ENCODE measurements at places on chromosomes 2 and 18.

DNA sequence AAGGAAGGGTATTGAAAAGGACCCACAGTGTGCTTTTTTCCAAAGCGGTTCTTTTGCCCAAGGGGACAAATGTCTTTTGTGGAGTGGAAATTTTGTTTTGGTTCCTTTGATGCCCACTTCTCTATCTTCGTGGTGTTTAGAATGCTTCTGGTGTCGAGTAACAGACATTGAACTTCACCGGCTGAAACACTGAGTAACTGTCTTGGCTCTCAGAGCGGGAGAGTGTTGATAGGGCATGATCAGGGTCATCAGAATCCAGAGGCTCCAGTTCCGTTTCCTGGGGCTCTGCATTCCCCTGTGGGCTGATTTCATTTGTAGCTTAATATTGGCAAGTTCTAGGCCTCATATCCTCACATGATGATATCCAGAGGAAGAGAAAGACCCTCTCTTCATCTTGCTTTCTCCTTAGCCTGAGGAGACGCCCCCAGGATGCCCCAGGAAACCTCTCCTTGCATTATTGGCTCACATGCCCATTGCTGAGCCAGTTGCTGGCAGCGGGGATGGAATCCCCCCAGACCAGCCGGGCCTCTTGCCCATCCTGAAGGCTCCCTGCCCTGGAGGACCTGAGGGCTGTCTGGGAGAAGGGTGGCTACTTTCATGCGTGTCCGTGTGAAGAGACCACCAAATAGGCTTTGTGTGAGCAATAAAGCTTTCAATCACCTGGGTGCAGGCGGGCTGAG lies 27.9 kb upstream of the AGFG1 start:
- peak; percentile 20 for DNase-seq

GRCh38 chr2:66869076-66869475 lies 434.2 kb downstream of the MEIS1 start:
- peak; percentile 93 for DNase-seq

- DNase-seq: peak; percentile 14
Observed at GRCh38 chr18:69874058-69874457, 73.6 kb downstream of the CD226 start.

DNA sequence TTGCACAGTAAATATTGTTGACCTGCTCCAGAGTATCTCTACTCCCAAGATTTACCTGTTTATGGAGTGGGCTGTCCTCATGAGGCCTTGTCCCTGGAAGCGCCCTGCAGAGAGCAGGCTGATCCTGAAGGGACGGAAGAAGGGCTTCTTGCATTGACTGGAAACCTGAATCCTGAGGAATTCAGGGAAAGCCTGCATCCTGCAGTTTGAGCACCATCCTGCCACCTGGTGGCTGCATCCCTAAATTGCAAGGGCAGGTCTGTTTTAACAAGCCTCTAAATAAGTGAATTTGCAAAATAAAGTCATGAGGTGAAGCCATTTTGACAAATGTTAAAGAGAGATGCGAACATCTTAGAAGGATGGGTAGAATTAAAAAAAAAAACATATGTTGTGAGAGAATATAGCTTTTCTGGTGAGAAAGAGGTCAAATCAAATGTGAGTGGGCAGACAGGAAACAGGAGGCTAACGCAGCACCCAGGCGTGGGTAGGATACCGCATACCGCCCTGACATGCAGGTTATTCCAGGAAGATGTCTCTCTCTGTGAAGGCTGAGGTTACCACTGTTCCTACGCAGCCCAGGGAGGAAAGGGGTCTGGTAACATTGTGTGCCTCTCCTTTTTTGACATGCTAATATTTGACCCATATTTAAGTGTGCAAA lies 754.9 kb downstream of the RNF144A start:
- DNase-seq: peak; percentile 37

DNA sequence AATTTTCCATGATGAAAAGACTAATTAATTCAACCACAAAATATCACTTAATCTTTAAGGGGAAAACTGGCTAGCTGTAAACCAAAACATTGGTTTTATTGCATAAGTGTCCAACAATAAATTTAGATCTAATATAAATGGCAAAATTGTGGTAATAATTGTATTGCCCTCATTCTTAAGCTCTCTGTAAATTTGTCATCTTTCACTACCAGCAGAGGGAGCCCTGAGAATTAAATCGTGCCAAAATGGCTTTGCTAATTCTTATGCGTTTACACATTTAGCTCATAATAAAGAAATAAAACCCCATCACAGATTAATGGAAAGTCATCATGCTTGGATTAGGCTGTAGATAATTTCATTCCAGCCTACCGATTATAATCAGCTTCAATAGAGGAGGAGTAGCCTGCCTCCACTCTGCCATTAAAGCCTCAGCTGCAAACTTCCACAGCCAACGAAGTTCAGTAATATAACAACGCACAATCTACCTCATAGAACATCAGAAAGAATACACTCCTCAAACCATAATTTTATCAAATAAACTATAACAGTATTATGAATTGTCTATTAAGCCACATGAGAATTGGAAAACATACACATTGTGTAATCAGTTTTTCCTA lies 70.0 kb upstream of the ATP5MC3 start:
- peak; percentile 44 for DNase-seq

GRCh38 chr2:65370387-65371073 lies 61.9 kb downstream of the SPRED2 start:
- DNase-seq: peak; percentile 54

- DNase-seq: peak; percentile 96
Observed at GRCh38 chr18:8943900-8944870, 158.3 kb upstream of the NDUFV2 start.

DNA sequence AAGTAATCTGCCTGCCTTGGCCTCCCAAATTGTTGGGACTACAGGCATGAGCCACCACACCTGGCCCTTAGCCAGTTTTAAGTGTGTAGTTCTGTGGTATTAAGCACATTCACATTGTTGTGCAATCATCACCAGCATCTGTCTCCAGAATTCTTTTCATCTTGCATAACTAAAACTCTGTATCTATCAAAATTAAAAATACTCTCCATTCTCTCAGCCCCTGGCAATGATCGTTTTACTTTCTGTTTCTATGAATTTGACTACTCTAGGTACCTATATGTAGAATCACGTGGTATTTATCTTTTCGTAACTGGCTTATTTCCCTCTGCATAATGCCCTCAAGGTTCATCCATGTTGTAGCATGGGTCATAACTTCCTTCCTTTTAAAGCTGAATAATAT lies 45.5 kb upstream of the CAVIN2 start:
- peak; percentile 86 for DNase-seq

GRCh38 chr2:62222674-62223073 lies 26.8 kb downstream of the B3GNT2 start:
- DNase-seq: no peak

GRCh38 chr18:62617793-62618591 lies 95.2 kb downstream of the ZCCHC2 start:
- DNase-seq: no peak

DNA sequence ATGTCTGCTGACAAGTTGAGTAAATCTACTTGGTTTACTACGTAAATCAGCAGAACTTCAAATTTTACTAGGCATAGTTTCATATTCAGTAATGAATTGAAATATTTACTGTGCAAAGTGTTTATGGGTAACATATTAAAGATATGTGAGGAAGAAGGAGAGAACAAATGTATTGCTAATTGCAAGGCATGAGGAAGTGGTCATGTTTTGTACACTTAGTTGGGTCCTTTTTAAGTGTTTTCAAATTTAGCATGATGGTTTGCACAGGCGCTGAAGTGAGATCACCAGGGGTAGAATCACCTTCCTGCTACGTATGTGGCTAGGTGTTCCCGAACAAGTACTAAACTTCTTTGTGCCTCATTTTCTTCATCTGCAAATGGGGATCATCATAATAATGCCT lies 1534.4 kb downstream of the LRP1B start:
- DNase-seq: no peak

DNA sequence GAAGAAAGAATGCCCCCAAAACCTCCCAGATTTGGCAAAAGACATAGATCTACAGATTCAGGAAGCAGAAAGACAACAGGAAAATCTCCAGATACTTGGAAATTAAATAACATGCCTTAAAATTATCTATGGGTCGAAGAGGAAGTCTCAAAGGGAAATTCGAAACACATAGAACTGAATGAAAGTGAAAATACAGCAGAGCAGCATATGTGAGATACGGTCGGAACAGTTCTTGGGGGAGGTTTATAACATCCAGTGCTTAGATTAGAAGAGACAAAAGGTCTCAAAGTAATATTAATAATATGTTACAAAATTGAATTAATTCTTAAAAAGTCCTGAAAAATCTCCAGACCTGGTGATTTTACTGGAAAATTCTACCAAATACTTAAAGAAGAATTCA lies 14.3 kb downstream of the KCNG2 start:
- no peak for DNase-seq

DNA sequence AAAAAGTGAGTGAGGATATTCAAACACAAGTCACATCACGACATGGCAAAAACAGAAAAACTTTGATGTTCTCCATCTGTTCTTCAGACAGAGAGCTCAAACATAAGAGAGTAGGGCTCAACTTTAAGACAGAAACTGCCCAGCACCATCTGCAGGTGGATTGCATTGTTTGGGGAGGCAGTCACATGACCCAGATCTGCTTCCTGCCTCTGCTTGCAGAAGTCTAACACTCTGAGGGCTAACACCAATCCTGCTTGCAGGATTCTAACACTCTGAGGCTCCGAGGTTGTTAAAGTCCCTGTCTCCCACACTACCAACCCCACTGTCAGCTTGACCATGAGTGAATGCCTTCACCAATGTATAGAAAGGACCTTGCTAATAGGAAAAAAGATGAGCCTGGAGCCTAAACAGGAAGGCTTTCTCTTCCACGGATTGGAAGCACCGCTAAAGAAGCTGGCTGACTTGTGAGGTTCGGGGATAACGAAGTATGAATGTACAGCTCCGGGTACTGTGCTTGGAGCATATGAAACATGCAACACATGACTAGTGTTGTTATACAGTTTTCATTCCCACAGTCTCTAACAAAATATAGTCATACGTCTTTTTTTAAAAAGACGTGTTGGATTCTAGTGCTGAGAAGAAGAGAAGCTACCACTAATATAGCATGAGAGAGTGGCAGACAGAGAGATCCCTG lies 176.6 kb upstream of the CREB1 start:
- DNase-seq: peak; percentile 22

DNA sequence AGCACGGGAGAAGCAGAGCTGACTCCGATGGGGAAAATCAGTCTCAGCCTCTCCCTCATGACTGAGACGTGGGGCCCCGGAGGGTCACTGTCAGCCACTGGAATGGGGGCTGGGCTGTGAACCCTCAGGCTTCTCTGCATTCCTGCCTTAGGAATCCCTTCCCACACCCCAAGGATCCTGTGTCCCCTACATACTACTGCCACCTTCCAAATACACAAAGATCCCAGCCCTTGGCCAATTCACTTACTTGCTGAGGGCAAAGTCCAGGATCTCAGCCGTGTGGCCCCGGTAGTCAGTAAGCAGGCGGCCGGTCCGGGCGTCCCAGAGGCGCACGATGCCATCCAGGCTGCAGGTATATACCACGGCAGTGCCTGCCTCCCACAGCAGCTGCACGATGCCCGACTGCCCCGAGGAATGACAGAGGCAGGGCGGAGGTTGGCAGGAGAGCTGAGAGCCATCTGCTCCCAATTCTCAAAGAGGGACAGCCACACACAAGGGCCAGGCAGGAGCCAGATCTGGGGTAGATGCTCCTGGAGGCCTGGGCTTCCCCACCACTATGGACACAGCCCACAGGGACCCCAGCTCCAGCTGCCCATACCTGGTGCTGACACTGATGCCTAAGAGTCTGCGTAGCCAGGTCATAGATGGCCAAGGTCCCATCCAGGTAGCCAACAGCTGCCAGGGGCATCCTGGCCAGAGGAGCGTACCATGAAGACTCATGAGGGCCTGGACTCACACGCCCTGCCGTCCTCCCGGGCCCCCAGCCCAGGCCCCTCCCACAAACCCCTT lies 4.2 kb downstream of the GPBAR1 start:
- DNase-seq: no peak

GRCh38 chr2:80007777-80008503 lies 296.6 kb downstream of the LRRTM1 start:
- no peak for DNase-seq

GRCh38 chr2:61177727-61178549 lies 15.9 kb downstream of the C2orf74 start:
- peak; percentile 40 for DNase-seq

DNA sequence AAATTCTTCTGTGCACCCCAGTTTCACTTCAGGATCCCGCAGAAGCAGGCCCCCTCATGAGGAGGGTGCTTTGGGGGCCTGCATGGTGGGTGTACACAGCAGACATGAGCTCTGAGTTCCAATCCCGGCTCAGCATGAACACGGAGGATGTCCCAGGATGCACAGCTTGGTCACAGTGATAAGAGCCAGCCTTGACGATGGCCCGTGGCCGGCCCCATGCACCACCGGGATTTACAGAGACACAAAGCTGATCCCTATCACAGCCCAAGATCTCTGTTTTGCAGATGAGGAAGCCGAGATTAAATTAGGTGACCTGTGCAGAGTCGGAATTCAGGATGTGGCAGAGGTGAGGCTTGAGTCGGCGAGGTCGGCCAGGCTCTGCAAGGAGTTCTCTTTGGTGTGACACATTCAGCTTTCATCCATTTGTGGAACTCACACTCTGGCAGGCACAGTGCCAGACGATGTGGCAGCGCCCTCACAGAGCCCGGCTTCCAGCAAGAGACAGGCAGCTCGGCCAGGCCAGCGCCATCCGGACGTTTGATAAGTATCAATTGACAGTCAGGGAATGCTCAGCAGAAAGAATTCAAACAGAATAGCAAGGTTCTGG lies 456.3 kb upstream of the MYT1L start:
- DNase-seq: no peak

- DNase-seq: peak; percentile 74
Observed at GRCh38 chr18:79438898-79439627, 43.3 kb downstream of the NFATC1 start.

DNA sequence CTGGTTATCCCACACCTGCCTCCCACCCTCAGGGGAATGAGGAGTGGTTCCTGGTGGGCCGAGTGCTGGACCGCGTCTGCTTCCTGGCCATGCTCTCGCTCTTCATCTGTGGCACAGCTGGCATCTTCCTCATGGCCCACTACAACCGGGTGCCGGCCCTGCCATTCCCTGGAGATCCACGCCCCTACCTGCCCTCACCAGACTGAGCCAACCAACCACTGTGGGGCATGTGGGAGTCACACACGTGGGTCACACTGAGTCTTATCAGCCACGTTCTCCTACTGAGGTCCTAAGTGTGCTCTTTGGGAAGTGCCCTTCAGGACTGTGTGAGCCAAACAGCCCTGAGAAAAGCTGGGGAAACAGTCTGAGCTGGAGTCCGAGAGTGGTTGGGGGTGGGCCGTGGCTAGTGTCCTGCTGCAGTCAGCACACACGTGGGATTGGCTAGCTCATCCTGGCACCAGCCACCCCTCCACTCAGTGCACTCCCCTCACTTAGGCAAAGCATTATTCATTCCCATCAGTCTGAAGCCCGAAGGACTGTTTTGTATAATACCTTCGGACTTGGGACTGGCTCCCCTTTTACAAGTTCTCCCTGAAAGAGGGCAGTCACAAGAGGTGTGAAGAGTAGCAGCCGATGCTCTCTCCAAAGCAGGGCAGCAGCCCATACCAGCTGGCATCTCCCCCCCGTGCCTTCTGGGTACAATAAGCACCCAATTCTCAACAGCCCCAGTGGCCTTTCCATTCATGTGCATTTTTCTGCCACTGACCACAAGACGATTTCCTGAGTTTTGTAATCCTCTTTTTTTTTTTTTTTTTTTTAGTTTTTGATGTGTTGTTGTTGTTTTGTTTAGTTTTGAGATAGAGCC lies 4.6 kb downstream of the TIGD1 start:
- DNase-seq: no peak

GRCh38 chr2:167833294-167833693 lies 414.1 kb downstream of the STK39 start:
- no peak for DNase-seq

Measured in EH (cell line).